IPS DF 19.7 (cell line): ENCODE measurements at places on chromosomes 7 and 10.
A peak's percentile ranks its signal among the peaks of the same experiment; 100 is the strongest.

DNA sequence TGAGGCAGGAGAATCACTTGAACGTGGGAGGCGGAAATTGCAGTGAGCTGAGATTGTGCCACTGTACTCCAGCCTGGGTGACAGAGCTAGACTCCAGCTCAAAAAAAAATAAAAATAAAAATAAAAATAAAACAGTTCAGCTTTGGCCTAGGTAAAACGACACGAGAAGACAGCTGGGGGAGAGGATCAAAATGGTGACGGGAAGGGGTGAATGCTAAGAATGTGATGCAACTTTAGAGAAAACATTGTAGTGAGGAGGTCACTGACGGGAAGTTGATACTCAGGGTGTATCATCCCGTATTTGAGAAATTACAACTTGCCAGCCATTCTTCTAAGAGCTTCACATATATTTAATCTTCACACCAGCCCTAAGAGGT lies 1.1 kb downstream of the NDST2 start:
- DNase-seq, result no peak

DNA sequence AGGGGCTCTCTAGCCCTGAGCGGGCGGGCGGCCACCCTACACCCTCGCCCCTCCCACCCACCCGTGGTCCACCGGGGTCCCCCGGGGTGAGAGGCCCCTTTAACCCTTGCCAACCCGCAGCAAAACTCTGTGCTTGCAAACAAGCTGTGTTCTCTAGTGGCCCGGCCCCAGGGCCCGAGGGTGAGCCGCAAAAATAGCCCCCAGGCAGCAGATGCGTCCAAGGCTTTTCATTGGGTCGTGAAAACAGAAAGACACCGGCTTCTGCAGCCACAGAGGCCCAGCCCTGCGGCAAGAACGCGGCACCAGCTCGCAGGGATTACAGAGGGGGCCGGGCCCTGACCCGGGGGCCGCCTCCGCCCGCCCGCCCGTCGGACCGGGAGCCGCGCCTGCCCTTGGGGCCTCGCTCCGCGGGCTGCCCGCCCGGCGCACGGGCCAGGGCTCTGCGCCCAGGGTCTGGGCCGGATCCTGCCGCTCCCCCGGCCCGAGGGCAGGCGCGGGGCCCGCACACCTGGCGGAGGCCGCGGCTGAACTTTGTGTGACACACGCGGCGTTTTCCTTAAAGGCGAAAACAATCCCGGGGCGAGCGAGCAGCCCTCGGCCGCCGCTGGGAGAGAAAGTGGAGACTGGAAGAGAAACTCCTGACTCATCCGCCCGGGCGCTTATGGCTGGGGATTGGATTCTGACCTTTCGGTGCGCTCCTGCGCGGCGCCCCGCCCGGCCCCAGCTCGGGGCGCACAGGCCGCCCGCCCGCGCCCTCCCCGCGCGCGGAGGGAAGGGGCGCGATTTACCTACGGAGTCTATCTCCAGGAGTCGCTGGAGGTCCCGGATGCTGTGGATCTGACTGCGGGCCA lies 2.8 kb downstream of the PDGFA start:
- no peak for DNase-seq

DNA sequence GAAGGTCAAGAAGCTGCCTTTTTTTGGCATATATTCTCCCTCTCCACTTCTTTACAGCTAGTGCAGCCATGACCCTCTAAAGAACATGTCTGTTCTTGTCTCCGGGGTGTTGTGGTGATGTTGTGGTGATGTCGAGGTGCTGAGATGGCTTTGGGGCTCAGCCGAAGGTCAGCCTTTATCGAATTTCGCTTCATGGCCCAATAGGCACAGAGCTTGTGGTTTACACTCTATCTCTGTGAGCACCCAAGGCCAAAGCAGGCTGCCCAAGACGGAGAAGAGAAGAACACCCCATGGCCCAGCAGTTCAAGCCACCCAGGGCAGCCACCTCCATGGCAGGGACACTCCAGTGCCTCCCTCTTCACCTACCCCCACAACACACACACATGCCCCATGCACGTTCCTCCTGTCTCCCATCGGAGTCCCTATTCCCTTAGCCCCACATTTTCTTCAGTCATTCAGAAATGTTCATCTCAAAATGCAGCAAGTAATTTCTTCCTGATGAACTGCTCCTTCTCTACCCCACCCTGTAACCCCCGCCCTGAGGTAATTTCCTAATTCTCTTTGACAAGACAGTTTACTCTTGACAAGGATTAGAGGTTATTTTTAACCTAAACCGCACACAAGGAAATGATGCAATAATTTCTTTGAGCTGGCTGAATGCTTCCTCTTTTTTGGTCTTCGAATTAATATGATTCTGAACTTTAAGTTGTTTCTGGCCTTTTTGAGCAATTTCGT lies 18.6 kb upstream of the ADRB1 start:
- no peak for DNase-seq

DNA sequence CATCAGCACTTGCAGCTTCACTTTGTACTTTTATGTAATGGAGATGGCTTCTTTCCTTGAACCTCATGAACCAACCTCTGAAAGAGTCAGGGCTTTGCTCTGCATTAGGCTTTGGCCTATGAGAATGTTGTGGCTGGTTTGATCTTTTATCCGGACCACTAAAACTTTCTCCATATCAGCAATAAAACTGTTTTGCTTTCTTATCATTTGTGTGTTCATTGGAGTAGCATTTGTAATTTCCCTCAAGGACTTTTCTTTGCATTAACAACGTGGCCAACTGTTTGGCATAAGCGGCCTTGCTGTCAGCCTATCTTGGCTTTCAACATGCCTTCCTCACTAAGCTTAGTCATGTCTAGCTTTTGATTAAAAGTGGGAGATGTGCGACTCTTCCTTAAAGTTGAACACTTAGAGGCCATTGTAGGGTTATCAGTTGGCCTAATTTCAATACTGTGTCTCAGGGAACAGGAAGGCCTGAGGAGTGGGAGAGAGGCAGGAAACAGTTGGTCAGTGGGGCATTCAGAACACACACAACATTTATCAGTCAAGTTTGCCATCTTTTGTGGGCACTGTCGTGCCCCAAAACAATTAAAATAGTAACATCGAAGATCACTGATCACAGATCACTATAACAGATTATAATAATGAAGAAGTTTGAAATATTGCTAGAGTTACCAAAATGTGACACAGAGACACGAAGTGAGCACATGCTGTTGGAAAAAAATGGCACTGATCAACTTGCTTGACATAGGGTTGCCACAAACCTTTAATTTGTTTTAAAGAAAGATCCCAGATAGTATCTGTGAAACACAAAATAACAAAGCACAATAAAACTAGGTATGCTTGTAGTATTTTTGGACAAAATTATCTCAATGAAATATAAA lies 64.7 kb downstream of the NRF1 start:
- no peak for DNase-seq

DNA sequence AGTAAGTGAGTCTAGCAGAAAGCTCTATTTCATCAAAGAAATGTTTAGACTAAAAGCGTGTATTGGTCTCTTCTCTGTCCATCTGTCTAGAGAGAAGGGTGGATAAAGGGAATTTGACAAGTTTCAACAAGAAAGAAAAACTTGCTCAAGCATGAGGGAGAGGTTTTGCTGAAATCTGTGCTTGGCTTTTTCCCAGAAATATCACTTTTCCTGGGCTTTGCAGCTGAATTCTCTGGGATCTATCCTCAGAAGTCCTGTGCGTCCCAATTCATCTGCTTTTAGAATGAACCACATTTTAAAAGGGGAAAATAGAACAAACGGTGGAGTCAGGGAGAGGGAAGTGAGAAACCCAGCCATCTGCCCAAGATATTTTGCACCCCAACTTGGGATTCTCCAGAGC lies 59.6 kb upstream of the CELF2 start:
- no peak for DNase-seq

- no peak for DNase-seq
Observed at GRCh38 chr10:76025124-76025477, 593.7 kb downstream of the LRMDA start.

- DNase-seq, result no peak
Observed at GRCh38 chr10:61343796-61344195, 109.4 kb downstream of the TMEM26 start.

- DNase-seq, result no peak
Observed at GRCh38 chr10:96261132-96261531, 10.2 kb downstream of the BLNK start.

- DNase-seq, result no peak
Observed at GRCh38 chr10:124949543-124949942, 7.6 kb downstream of the ZRANB1 start.

DNA sequence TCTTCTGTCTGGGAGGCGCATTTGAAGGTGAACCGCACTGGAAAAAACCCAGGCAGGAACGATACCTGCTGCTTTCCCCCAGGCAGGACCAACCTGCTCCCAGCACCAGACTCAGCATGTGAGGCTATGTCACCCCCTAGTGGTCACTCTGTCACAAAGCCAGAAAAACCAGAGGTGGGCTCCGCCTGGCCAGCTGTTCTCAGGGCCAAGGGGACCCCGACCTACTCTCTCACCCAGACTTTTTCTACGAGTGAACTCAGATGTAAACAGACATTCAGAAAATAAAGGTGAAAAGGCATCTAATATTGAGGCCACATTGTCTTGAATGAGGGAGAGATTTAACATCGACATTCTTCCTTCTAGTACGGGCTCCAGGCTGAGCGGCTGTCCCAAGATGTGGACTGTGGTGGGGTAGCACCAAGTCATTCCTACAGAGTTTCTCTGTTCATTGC lies 117.3 kb downstream of the PRKAG2 start:
- DNase-seq, result peak; percentile 64
